Thyroid gland (tissue), 4 donors: ENCODE measurements at places on chromosomes 4 and X. TPM values are rescaled to one million over a fixed set of nuclear protein-coding genes. Genes with fewer than 3 reads are reported as not detected.
A peak's percentile ranks its signal among the peaks of the same experiment; 100 is the strongest.

The PPP2R2C gene
- 0.15 TPM for total RNA-seq

The PWWP3B gene
- total RNA-seq = 25.4 TPM

The NHSL2 gene
- total RNA-seq = 6.5 TPM

The ADD1 gene
- total RNA-seq = 190 TPM

The SLC2A9 gene
- total RNA-seq = 8.4 TPM

The RNF4 gene
- 47.4 TPM for total RNA-seq

The SRPX gene
- total RNA-seq = 135 TPM

The F11 gene
- not detected for total RNA-seq

The AMBN gene
- total RNA-seq = not detected

The PDE5A gene
- 20.9 TPM for total RNA-seq

The ARMCX2 gene
- 118 TPM for total RNA-seq

The PRRG3 gene
- total RNA-seq = not detected

The OCRL gene
- total RNA-seq = 24.3 TPM

The NLGN3 gene
- 0.45 TPM for total RNA-seq

The DEFB131A gene
- not detected for total RNA-seq

The FTSJ1 gene
- total RNA-seq = 64.9 TPM

The PPA2 gene
- total RNA-seq = 182 TPM

The NEXMIF gene
- total RNA-seq = 2.0 TPM

The GRIA3 gene
- total RNA-seq = not detected

- no peak overlapping the region for H3K27ac ChIP-seq
- H3K4me1 ChIP-seq = peaks cover 43% of the 10 kb centered on the region
- no peaks in the 10 kb centered on the region for H3K27me3 ChIP-seq
- DNase-seq = no peak
Measured at GRCh38 chr4:145731028-145731427, 51.1 kb downstream of the C4orf51 start.

DNA sequence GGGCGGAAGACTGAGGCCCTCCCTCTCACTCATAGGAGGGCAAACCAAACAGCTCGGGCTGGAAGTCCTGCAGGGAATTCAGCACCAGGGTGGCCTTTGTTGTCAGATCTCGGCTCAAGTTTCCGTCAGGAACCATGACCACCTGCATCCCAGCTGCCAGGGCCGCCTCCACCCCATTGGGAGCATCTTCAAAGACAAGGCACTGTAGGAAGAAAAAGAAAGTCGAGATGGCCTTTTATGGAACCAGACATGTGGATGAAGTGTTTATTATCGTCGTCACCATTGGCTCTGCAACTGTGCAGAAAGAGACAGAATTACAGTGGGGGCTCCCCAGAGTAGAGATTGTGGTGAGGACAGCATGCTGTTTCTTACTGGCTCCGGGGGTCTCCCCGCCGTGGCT, 97.2 kb upstream of the STS start:
- no peaks in the 10 kb centered on the region for H3K36me3 ChIP-seq
- H3K4me3 ChIP-seq = no peak overlapping the region
- no peak for DNase-seq
- no peaks in the 10 kb centered on the region for H3K4me1 ChIP-seq
- H3K27ac ChIP-seq = no peak overlapping the region
- H3K27me3 ChIP-seq = no peaks in the 10 kb centered on the region

- no peak overlapping the region for H3K4me3 ChIP-seq
- peaks cover 18% of the 10 kb centered on the region for H3K4me1 ChIP-seq
- H3K27me3 ChIP-seq = no peaks in the 10 kb centered on the region
- no peaks in the 10 kb centered on the region for H3K36me3 ChIP-seq
Measured at GRCh38 chr4:19686456-19686855, 565.2 kb upstream of the SLIT2 start.

GRCh38 chr4:56129431-56129861, 180.7 kb downstream of the CEP135 start:
- peak; percentile 32 for DNase-seq
- H3K4me3 ChIP-seq = no peak overlapping the region
- no peaks in the 10 kb centered on the region for H3K36me3 ChIP-seq
- no peak overlapping the region for H3K27ac ChIP-seq
- no peaks in the 10 kb centered on the region for H3K4me1 ChIP-seq

GRCh38 chr4:164383358-164384220, 370.3 kb upstream of the SMIM31 start:
- H3K4me3 ChIP-seq = no peak overlapping the region
- no peaks in the 10 kb centered on the region for H3K36me3 ChIP-seq

GRCh38 chr4:106454021-106454420, 85.4 kb upstream of the GIMD1 start:
- H3K36me3 ChIP-seq = no peaks in the 10 kb centered on the region
- no peaks in the 10 kb centered on the region for H3K4me1 ChIP-seq

- no peak overlapping the region for H3K27ac ChIP-seq
- no peaks in the 10 kb centered on the region for H3K27me3 ChIP-seq
- no peaks in the 10 kb centered on the region for H3K4me1 ChIP-seq
- DNase-seq = no peak
Measured at GRCh38 chrX:96987228-96987627, 103.5 kb downstream of the RPA4 start.

- H3K27me3 ChIP-seq = no peaks in the 10 kb centered on the region
- H3K4me1 ChIP-seq = peaks cover 37% of the 10 kb centered on the region
- H3K27ac ChIP-seq = peak overlapping the region; percentile 89
- H3K36me3 ChIP-seq = no peaks in the 10 kb centered on the region
Measured at GRCh38 chrX:68060506-68061205, 372.6 kb downstream of the OPHN1 start.

DNA sequence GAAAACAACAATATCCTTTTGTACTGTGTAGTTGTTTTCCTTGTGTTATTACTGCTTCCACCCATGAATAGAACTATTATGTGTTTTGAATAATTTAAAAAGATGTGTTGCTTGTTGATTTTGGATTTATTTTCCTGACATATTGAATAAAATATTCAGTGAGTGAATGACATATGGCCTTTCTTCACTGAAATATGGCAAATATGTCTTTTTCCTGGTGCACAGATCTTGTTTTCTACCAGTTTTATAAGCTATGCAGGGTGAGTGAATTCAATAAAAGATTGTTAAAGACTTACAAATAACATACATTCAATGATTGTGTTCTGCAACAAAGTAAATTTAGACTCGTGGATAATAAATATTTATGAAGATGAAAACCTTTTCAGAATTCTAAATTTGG, 1216.3 kb upstream of the ADGRL3 start:
- H3K27me3 ChIP-seq = no peaks in the 10 kb centered on the region
- H3K36me3 ChIP-seq = no peaks in the 10 kb centered on the region
- H3K4me3 ChIP-seq = no peak overlapping the region
- no peak for DNase-seq
- no peak overlapping the region for H3K27ac ChIP-seq
- H3K4me1 ChIP-seq = no peaks in the 10 kb centered on the region

GRCh38 chr4:98605216-98605615, 53.2 kb downstream of the TSPAN5 start:
- H3K4me3 ChIP-seq = no peak overlapping the region
- H3K36me3 ChIP-seq = no peaks in the 10 kb centered on the region
- no peak overlapping the region for H3K27ac ChIP-seq
- DNase-seq = no peak
- peaks cover 14% of the 10 kb centered on the region for H3K4me1 ChIP-seq

DNA sequence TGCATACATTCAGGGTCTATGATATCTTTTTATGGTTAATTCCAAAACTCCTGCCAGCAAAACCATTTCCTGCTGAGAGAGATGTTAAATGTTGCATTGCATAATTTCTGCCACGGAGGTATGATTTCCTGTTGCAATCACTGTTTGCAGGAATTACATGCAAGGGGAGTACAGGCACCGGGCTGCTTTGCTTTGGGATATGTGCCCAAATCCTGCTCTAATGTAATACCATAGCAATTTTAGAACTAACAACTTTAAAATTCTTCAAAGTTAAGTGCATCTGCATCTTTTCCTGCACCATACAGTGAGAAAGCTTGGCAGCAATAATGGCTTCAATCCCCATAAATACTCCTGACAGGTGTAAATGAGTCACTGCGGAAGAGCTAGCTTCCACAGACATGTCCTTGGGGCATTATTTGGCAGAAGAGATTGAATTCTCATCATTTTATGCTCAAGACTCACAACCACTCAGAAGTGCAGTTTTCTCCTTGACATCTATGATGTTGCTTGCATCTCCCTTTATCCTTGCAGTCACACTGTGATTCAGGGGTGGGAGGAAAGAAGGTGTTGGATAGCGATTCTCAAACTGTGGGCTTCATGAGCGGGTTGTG, 29.6 kb downstream of the TRIM2 start:
- H3K36me3 ChIP-seq = no peaks in the 10 kb centered on the region
- DNase-seq = peak; percentile 27
- peak overlapping the region; percentile 48 for H3K27ac ChIP-seq
- peaks cover 52% of the 10 kb centered on the region for H3K4me1 ChIP-seq

- H3K27ac ChIP-seq = no peak overlapping the region
- no peak overlapping the region for H3K4me3 ChIP-seq
- no peaks in the 10 kb centered on the region for H3K4me1 ChIP-seq
- H3K27me3 ChIP-seq = no peaks in the 10 kb centered on the region
- H3K36me3 ChIP-seq = no peaks in the 10 kb centered on the region
- no peak for DNase-seq
Measured at GRCh38 chrX:17692709-17693346, 44.5 kb upstream of the SCML1 start.

DNA sequence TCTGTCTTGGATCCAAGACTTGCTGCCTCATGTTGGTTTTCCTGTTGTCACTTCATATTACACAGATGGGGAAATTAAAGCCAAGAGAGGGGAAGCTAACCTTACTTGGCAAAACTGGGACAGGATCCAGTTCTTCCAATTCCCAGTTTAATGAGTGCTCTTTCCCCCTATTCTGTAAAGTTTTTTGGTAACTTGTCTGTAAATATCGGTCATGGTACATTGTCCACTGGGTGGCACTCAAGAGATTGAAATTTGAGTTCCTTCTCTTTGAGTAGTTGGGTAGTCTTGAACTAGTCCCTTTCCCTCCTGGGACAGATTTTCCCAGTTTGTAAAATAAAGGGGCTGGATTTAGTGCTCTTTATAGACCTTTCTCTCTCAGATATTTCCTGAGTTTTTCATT, 12.4 kb upstream of the EOLA2 start:
- no peak overlapping the region for H3K27ac ChIP-seq
- H3K36me3 ChIP-seq = no peaks in the 10 kb centered on the region
- no peaks in the 10 kb centered on the region for H3K27me3 ChIP-seq
- H3K4me1 ChIP-seq = peaks cover 4% of the 10 kb centered on the region
- peak; percentile 8 for DNase-seq
- H3K4me3 ChIP-seq = no peak overlapping the region

DNA sequence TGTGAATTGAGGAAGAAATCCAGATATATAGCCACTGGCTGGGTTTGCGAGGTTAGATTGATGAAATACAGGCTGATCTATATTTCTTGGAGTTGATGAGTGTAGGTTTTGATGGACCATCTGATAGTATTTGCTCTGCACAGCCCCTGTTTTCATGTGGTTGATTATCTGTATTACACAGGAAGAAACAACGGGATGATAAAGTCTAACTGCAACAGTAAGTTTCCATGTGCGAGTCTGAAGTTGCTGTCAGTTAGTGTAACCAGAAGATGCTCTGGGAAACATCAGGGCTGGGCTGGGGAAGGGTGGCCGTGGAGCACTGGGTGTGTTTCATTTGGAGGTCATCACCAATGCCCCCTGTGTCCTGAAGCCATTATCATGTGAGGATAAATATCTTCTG, 148.4 kb upstream of the SFRP2 start:
- no peak overlapping the region for H3K27ac ChIP-seq
- peaks cover 6% of the 10 kb centered on the region for H3K4me1 ChIP-seq
- H3K4me3 ChIP-seq = no peak overlapping the region
- no peaks in the 10 kb centered on the region for H3K36me3 ChIP-seq

DNA sequence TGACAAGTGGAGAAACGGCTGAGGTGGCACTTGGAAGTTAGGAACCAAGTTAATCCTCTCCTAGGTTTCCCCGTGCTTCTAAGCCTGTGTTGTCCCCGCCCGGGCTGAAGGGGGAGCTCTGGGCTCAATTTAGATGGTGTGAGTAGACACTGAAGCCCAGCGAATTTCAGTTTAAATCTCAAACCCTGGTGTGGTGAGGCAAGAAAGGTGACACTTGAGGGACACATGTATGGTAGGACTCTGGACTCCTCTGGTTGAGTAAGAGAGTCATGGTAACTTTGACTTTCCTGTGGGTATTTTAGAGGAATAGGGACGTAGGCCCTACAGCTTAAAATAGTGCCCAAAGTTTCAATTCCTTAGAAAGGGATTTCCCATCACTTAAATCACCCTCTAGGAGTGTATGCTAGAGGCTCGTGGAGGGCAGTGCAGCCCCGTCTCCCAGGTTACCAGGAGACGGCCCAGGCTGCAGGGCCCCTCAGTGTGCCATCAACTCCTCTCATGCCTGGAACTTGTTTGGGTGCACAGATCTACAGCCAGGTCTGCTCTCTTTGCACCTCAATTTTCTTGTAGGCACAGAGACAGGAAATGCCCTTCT, 24.0 kb downstream of the HAND2 start:
- no peak for DNase-seq
- H3K36me3 ChIP-seq = no peaks in the 10 kb centered on the region
- H3K27ac ChIP-seq = no peak overlapping the region
- H3K4me3 ChIP-seq = no peak overlapping the region
- no peaks in the 10 kb centered on the region for H3K4me1 ChIP-seq

GRCh38 chr4:73864365-73864764, 4.8 kb upstream of the CXCL1 start:
- H3K27me3 ChIP-seq = no peaks in the 10 kb centered on the region
- DNase-seq = peak; percentile 19
- no peak overlapping the region for H3K27ac ChIP-seq
- H3K4me3 ChIP-seq = no peak overlapping the region
- peaks cover 7% of the 10 kb centered on the region for H3K4me1 ChIP-seq
- H3K36me3 ChIP-seq = no peaks in the 10 kb centered on the region

DNA sequence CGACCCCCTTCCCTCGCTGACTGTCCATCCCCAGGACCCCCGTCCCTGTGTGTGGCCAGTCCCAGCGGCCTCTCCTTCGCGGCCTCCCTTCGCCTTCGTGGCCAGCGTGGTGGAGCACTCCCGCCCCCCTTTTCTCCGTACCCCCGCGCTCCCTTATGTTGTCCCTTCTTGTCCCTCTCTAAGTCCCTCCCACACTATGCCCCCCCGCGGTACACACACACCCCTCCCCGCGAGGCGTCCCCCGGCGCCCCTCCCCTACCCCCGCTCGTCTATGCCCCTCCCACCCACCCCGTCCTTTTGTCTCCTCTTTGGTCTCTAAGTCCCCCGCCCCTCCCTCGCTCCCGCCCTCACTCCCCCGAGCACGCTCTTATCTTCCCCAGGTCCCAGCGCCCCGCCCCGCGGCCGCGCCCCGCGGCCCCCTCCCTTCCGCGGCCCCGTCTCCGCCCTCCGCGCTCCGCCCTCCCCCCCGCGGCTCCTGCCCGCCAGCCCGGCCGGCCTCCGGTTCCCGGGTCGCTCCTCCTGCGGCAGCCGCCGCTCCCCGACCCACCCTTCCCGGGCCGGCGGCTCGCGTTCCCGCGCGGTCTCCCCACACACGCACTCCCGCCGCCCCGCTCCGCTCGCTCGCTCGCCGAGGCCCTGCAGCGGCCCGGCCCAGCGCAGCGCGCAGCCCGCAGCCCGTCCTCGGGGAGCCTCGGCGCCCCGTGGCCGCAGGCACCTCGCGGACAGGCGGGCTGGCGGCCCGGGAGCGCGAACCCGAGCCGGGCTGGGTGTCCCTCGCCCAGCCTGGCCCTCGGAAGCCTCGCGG, 26.3 kb downstream of the UTP14A start:
- no peaks in the 10 kb centered on the region for H3K4me1 ChIP-seq
- peak overlapping the region; percentile 27 for H3K4me3 ChIP-seq
- H3K27ac ChIP-seq = peak overlapping the region; percentile 83
- peaks cover 5% of the 10 kb centered on the region for H3K36me3 ChIP-seq
- no peaks in the 10 kb centered on the region for H3K27me3 ChIP-seq
- DNase-seq = peak; percentile 86
